ENCODE measurements at places on chromosomes 12 and 14. TPM values are rescaled to one million over a fixed set of nuclear protein-coding genes. Genes with fewer than 3 reads are reported as not detected.

Gene TAS2R9
- not detected for total RNA-seq

Gene MORN3
- 0.11 TPM for total RNA-seq

Gene ADCY6
- 55.6 TPM for total RNA-seq

Gene FAR2
- 4.1 TPM for total RNA-seq

Gene ACOT6
- total RNA-seq, result not detected

Gene KCNA5
- 2.1 TPM for total RNA-seq

Gene CAPZA3
- total RNA-seq, result not detected

DNA sequence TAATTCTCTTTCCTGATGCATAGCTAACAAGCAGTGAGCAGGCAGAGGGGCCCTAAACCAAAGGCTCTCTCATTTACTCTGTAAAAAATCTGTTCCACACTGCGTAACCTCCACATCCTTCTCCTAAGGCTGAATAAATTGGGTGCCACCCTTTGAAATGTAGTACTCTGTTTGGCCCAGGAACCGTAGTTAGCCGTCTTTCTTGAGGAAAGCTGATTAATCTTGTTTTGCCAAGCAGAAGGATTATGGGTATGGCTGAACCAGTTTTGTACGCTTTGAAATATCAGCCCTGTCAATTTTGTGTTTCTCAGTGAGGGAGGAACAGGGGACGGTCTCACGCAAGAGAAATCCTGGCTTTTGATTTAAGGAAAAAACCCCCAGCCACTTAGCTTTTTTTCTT is 19.7 kb downstream of the EML1 start:
- DNase-seq, result no peak

DNA sequence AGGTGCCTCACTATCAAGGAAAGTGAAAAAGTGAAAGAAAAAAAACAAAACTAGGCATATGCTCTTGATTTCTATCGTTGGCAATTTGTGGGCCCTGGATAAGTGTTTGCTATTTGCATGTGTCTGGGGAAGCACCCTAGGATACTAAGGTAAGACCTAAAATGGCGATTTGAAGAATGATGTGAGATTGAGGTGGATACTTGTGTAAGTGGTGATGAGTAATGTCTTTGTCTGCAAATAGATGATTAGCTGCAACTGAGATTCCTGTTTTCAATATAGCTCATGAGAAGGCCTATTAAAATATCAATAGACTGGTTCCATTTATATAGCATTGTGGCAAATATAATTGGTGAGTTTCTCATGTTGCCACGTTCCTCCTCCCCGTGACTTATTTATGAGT is 261.7 kb downstream of the NEDD1 start:
- no peak for DNase-seq

- no peak for DNase-seq
Observed at GRCh38 chr14:58356268-58356667, 39.5 kb upstream of the TOMM20L start.

DNA sequence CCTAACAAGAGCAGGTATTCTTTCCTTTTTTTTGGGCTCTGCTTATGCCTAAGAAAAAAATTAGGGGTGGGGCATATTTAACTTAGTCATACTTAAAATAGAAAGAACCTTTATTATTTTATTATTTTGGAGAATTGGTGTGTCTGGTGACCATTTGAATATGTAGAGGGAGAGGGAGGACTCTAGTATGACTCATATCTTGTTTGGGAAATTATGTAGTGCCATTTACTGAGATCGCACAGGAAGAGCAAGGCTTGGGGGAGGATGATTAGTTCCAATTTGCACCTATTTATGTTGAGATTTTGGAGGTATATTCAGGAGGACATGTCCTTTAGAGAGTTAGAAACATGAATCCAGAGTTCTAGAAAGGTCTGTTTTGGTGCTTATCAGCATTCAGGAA is 9.9 kb downstream of the ZNF410 start:
- no peak for DNase-seq

- DNase-seq, result no peak
Observed at GRCh38 chr12:72499244-72499643, 227.1 kb downstream of the TRHDE start.

DNA sequence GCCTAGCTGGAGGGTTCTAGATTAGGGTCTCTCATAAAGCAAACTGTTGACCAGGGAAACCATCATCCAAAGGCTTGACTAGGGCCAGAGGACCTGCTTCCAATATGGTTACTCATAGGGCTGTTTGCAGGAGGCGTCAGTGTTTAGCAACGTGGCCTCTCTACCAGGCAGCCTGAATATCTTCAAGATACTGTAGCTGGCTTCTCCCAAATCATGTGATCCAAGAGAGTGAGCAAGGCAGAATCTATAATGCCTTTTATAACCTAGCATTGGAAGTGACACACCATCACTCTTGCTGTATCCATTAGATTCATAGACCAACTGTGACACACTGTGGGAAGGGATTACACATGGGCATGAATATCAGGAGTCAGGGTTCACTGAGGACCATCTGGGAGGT is 17.3 kb downstream of the TPH2 start:
- no peak for DNase-seq

GRCh38 chr12:532908-533565 is 73.3 kb downstream of the B4GALNT3 start:
- DNase-seq, result no peak

GRCh38 chr12:6469609-6470374 is 685 bp downstream of the VAMP1 start:
- no peak for DNase-seq

DNA sequence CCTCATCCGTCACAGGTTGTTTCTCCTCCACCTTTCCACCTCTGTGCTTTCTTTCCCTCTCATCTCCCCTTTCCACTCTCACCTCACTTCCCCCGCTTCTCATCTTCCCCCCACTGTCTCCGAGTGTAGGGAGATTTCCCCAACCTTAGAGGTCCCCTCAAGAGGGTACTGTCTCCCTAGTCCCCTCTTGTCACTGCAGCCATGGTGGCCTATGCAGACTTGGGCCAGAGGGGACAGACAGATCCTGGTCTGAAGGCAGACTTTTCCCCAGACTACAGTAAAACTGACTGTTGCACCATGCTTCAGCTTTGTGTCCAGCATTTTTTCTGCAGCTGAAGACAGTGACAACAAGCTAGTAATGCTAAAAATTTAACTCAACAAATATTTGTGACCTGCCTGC is 41.2 kb downstream of the KANSL2 start:
- DNase-seq, result no peak

- no peak for DNase-seq
Observed at GRCh38 chr14:85175556-85175955, 354.4 kb upstream of the FLRT2 start.

DNA sequence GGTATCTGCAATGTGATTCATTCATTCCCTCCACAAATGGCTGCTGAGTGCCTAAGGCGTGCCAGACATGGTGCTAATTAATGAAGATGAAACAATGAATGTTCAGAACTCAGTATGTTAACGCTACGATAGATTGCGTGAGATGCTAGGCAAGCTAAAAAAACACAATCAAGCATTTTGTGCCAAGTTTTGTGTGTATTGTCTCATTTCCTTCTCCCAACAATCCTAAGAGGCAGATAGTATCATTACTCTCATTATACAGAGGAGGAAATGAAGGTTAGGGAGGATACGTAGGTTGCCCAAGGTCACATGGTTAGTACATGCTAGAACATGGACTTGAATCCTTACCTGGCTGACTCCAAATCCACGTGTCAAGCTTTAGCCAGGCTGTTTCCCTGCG is 264.4 kb downstream of the EFCAB11 start:
- no peak for DNase-seq

GRCh38 chr14:85487215-85487614 is 42.7 kb upstream of the FLRT2 start:
- no peak for DNase-seq

DNA sequence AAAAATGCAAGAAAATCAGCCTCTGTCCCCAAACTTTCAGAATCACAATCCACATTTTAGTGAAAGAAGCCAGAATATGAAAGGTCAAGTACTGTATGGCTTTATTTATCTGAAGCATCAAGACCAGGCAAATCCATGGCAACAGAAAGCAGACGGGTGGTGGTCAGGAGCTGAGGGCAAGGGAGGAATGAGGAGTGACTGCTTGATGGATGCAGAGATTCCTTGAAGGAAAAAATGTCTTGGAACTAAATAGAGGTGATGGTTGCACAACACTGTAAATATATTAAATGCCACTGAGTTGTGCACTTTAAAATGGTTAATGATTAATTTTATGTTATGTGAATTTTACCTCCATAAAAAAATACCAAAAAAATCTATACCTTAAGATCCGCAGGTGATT is 165.1 kb downstream of the GXYLT1 start:
- DNase-seq, result no peak

GRCh38 chr14:99562856-99563748 is 40.9 kb downstream of the CCDC85C start:
- peak; percentile 84 for DNase-seq

DNA sequence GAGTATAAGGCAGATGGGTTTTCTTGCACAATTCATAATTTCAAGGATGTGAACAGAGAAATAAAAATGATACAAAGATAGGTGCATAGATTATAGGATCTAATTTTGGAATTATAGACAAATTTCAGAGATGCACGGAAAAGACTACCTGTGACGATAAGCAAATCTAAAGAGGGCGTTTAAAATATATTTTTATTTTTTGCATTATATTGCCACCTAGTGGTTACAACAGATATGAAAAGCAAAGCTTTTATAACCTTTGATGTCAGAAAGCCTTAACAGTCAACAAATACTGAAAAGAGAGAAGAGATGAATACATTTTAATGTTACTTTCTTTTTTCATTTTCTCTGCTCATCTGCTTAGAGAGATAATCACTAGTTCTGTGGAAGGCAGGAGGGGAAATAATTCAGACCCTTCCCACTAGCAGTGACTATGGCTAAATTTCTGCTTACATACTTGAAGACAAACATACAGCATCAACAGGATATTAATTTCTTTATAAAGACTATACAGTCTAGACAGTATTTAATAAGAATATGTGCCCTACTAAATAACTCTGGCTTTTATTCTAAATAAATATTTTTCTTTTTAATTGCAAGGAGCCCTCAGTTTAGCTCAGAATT is 46.3 kb downstream of the NTS start:
- no peak for DNase-seq

DNA sequence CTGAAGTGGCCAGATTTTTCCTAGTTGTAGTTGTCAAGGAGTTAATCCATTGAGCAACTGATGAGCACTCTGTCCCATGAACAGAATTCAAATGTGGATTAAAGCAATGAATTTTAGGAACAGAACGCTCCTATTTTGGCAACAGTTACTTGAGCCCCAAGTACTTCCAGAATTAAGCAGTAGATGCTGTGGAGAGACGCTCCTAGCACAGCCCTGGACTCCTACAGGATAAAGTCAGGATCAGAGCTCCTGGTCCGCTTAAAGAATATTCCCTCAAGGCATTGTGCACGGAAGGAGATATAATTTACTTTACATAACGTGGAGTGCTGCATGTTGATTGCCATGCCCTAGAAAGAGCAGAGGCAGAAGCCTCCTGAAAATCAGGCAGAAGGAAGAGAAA is 53.4 kb downstream of the FLRT2 start:
- no peak for DNase-seq

GRCh38 chr14:24086193-24086955 is 7.7 kb upstream of the PCK2 start:
- DNase-seq, result no peak

- DNase-seq, result peak; percentile 81
Observed at GRCh38 chr14:103522649-103523574, at the start of gene CKB. TSS of gene CKB (minus strand) at chr14:103522830. CDS start at chr14:103522493, 337 bp downstream.

DNA sequence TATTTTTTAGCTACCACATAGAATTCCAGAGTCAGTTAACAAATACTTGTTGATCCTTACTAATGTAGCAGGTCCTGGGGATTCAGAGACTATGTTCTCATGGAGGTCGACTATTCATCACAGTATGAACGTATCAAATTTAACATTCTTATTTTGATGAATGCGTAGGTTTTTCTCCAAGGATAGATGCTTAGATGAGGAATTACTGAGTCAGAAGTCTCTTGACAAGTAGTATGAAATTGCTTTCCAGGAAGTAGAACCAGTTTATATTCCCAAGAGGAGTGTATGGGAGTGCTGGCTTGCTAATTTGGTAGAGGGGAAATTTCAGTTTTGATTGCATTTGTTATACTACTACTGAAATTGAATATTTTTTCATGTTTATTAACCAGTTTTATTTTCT is 42.8 kb upstream of the CRADD start:
- DNase-seq, result no peak

DNA sequence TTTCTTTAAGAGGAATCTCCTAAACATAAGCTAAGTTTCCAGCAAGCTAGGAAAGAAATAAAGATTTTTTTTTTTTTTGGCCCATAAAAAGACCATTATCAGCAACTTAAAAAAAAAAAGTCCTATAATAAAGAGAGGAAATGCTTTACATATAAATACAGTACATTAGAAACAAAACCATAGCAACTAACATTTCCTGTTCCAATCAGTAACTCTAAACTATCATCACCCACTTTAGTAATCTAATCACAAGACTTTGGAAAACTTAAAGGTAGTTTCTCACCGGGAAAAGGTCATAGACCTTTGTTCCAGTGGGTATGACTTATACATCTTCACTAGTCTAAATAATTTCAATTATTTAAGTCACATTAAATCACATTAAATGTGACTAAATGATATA is 11.1 kb downstream of the SPTSSA start:
- DNase-seq, result no peak

- DNase-seq, result no peak
Observed at GRCh38 chr14:29232153-29232552, 465.6 kb downstream of the FOXG1 start.

DNA sequence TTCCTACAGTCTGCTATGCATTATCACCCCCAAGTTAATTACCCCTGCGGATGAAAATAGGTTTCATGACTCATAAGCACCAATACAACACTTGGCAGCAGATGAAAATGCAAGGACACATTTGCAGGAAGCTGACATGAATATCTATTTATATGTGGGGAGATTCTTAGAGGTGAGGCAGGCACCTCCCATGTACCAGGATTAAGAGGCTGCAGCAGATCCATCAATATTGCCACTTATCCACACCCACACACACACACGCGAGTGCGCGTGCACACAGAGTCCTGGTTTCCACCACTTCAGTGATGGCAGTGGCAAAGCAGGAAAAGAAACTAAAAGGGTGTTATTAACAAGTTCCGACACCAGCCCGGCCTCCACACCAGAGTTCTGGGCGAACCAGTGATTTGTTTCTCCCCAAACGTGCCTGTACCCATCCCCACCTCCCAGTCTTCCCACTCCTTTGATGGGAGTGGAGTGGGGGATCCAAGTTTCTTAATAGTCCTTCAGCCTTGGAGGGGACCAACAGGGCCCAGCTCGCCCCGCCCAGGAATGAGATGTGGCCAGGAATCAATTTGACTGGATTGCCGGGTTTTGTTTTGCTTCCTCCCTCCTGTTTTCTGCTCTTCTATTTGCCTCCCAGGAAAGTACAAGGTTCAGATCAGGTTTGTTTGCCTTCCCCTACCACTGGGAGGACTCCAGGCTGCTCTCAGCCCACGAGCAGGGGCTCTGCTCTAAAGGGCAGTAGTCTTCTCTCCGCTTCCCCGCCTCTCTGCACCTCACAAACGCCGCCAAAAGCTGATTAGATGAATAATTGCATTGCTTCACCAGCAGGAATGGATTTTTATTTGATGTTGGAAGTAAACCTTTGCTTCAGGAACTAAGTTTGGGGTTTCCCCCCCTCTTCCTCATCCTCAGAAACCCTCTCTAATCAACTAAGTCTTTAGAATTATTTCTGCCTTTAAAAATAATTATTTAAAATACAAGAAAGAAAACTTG is 5.2 kb downstream of the IRF2BPL start:
- no peak for DNase-seq

- no peak for DNase-seq
Observed at GRCh38 chr14:66120402-66120801, 365.8 kb upstream of the CCDC196 start.

GRCh38 chr14:76948213-76948947 is 80.1 kb downstream of the IRF2BPL start:
- no peak for DNase-seq

GRCh38 chr14:79161571-79161970 is 991.4 kb downstream of the NRXN3 start:
- no peak for DNase-seq

GRCh38 chr12:47551426-47551851 is 154.4 kb downstream of the RPAP3 start:
- DNase-seq, result no peak

Data from Right ventricle myocardium inferior (tissue), 1 donor.